ENCODE measurements at places on chromosomes 1 and 21.
A peak's percentile ranks its signal among the peaks of the same experiment; 100 is the strongest.

- peak; percentile 71 for DNase-seq
Measured at GRCh38 chr1:21594935-21595897, 73.9 kb downstream of the RAP1GAP start.

GRCh38 chr1:45348966-45349677 is 8.9 kb upstream of the MUTYH start:
- DNase-seq = no peak

GRCh38 chr1:56413671-56414199 is 165.6 kb downstream of the PLPP3 start:
- no peak for DNase-seq

DNA sequence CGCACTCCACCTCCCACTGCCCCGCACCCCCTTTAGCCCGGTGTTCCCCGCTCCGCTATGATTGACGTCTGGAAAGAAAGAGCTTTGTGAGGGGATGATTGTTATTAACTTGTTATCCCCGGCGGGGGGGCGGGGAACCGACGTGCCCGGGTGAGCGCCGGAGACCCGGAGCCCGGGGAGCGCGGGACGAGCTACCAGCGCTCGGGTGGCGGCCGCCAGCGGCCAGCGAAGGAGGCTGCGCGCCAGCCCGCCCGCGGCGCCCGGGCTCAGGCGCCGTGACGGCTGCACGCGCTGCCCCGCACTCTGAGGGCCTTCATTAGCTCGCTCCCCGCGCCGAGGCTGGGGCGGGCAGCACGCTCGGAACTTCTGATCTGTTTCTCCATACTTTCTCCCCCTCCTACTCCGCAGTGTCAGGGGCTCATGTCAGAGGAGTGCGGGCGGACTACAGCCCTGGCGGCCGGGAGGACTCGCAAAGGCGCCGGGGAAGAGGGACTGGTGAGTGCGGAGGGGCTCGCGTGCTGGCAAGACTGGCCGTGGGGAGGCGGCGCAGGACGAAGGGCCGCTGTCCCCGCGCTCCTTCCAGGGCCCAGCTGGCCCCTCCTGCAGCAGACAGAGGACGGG is 2.1 kb downstream of the LHX8 start:
- DNase-seq = no peak

DNA sequence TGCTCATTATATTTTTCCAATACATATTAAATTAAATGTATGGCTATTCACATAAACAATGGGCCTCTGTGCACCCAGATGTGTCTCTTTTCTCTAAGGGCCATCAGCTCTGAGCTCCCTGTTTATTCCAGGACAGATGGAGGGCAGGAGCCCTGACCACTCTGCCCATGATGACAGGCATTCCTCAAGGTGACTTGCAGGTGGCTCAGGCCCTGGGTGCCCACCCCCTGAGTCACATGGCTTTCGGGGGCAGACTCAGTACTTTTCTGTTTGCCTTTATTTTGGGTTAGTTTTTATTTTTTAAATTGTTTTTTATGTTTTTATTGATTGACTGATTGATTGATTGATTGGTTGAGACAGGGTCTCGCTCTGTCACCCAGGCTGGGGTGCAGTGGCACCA is 6.4 kb upstream of the LRP8 start:
- no peak for DNase-seq

- DNase-seq = no peak
Measured at GRCh38 chr21:35039595-35040289, 9.4 kb downstream of the RUNX1 start.

DNA sequence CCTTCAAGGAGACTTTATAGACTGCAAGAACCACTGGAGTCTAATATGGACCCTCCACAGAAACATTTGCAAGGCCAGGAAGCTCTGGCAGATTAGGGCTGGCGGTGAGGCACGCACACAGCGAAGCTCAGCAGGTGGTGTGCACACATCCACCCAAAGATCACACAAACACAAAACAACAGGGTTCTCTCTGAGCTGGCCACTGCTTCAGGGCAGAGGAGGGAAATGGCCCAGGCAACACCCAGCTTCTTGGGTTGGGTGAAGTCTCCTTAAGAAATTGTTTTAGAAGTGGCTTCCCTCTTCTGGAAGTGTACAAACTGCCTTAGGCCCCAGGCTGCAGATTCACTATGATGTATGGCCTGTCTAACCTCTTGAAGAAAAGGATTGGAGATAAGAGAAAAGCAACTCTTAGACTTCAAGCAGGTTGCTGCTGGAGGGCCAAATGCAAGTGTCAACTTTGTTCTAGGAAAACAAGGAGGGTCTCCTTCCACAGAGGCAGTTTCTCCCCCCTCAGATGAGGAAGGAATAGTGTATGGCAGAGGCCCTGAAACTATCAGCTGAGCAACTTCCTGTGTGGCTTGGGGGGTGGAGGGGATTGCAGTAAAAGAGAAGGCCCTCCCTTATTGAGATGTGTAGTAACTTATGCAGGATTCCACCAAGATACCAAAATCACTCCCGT is 2.0 kb downstream of the RCSD1 start:
- no peak for DNase-seq

GRCh38 chr1:88562991-88563390 is 121.1 kb upstream of the PKN2 start:
- no peak for DNase-seq

- DNase-seq = no peak
Measured at GRCh38 chr1:198848206-198848605, 209.4 kb downstream of the PTPRC start.

- no peak for DNase-seq
Measured at GRCh38 chr1:91944087-91944486, 5.1 kb upstream of the BRDT start.
